ENCODE measurements at places on chromosomes 12 and 14.

DNA sequence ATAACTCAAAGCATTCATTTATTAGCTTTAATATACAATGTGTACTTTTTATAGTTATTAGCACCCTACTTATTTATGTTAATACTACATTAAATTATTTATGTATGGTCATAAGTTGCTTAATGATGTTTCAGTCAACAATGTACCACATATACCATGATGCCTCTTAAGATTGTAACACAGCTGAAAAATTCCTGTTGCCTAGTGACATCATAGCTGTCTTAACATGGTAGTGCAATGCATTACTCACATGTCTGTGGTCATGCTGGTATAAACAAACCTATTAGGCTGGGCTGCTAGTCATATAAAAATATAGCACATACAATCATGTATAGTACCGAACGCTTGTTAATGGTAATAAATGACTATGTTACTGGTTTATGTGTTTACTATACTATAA is 120.4 kb downstream of the ANO6 start:
- DNase-seq = peak; percentile 45

GRCh38 chr12:21940549-21941505 is at the start of gene ABCC9:
TSS of gene ABCC9 (minus strand) at chr12:21941426. CDS start at chr12:21936674, 4,752 bp downstream.
- DNase-seq = no peak

- no peak for DNase-seq
These were observed 44.2 kb downstream of the LGMN start for GRCh38 chr14:92704036-92704804.

- no peak for DNase-seq
These were observed 1.3 kb downstream of the KERA start for GRCh38 chr12:91056488-91056887.

DNA sequence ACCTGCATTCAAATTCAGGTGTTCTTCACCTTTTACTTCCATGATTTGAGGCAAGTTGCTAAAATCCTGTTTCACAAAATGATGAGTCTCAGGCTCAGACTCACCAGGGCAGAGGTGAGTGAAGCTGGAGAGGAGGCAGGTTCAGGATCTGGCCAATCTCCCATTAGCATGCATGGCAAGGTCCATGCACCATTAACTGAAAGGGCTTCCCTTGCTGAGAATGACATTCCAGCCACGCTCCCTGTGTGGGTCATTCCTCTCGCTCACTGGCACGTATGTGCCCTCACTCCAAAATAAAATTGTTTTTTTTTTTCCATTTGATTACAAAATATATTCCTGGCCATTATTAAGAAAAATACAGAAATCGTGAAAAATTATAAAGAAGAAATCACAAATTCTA is 257.6 kb downstream of the C12orf75 start:
- peak; percentile 35 for DNase-seq

- DNase-seq = no peak
These were observed 15.3 kb downstream of the GRIP1 start for GRCh38 chr12:66663611-66664010.

- no peak for DNase-seq
These were observed 52.1 kb downstream of the KDM5A start for GRCh38 chr12:337039-337438.

GRCh38 chr12:108964371-108965352 is 56.2 kb downstream of the SVOP start:
- DNase-seq = no peak

- DNase-seq = no peak
These were observed 229.2 kb downstream of the SPTSSA start for GRCh38 chr14:34232790-34233189.

GRCh38 chr14:100638211-100638855 is 51.1 kb upstream of the BEGAIN start:
- DNase-seq = no peak

DNA sequence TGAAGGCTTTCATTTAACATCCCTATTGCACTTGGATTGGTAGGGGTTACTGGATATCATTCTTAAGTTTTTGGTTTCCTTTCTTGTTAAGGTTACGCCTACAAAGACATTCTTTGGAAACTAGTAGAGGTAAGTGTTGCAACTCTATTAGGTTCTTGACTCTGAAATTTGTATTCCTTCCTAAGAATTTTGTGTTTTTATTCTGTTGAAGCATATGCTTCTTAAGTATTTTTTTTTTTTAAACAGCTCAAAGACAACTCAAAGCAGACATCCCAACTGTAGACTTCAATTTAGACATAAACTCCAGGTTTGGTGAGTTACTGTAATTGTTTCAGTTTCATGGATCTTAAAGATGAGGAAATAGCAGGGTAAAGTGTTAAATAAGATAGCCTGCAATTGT is 1.1 kb upstream of the RBMS2 start:
- DNase-seq = no peak

GRCh38 chr14:37230551-37231194 is 32.9 kb downstream of the MIPOL1 start:
- peak; percentile 70 for DNase-seq

- no peak for DNase-seq
These were observed 75.3 kb upstream of the ZDHHC17 start for GRCh38 chr12:76688631-76689030.

GRCh38 chr14:28774764-28775735 is 8.5 kb downstream of the FOXG1 start:
- DNase-seq = no peak

DNA sequence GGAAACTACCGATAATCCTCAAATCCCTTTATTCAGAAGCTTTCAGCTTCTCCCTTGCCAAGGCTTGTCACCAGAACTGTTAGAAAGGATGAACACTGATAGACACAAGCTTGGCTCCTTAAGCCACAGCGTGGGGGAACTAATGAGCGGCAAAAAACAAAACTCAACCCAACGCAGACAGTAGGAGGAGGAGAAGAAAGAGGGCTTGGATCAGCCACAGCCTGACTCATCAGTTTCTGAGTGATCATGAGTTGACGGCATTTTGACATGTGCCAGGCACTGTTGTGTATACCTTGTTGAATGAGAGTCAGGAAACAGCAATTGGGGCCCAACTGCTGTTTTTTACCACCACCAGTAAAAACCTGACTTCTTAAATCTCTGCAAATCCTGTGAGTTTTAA is 23.7 kb downstream of the PLXNC1 start:
- DNase-seq = no peak

DNA sequence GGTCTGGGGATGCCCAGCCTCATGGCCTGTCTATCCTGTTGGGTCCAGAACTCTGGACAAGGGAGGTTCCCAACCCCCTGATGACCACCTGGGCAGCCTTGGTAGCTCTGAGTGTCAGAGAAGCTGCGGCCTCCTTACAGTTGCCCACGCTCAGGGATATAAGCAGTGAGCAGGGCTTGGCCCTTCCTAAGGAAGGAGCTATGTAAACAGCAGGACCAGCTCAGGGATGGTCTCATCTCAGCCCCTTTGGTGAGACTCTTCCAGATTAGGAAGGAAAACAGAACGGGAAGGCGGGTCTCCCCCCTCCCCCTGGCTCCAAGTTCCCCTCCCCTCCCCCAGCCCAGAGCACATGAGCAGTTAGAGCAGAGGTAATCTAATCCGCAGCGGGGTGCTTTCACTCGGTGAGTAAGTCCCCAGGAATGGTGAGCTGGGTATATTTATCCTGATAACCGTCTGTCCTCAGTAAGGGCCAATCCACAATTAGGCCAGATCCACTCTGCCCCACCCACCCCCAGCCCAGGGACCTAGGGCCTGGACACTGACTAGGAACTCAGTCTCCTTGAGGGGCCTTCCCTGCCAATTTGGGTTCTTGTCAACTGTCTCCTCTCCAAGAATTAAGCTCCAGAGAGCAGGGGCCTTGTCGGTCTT is 29.5 kb upstream of the RPLP0 start:
- peak; percentile 81 for DNase-seq

DNA sequence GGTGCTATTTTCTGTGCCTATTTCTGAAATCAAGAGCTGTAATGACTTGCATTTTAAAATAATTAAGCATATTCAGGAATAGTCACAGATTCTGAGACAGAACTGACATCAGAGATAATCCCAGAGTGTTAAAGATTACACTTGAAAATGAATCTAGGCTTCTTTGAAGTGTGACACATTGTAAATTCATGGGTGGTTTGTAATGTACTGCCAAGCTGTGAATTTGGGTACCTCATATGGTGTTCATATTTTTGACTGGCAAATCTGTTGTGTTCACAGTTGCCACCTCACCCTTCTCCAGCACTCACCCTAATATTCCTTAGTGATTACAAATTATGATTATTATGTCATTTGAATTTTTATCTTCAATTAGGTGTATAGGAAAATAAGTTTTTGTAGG is 78.5 kb upstream of the CSRP2 start:
- no peak for DNase-seq

DNA sequence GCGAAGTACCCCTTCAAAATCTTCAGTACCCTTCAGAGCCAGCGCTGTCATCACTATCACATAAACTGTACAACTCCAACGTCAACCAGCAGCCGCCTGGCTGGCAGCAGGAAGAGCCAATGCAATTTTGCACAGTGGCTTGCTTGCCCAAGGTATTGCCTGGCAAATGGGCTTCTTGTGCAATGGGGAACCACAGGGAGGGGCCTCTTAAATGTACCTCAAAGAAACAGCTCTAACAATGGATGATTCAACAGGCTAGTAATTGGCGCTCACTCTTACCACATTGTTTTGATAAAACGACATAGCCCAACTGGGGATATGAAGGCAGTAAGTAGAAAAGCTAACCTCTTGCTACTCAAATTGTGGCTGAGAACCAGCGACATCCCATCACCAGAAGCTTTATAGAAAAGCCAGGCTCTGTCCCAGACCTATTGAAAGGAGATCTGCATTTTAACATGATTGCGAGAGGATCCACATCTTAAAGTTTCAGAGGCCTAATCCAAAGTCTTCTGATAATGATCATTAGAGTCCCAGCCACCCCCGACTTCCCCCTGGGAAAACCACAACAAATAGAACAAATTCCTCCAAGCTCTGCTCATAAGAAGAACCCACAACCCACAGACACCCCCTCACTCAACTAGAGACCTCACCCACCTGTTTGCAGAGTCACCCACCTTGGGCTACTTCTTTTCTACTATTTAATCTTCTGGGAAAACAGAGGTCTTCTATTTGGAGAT is 125.3 kb upstream of the HIF1A start:
- DNase-seq = peak; percentile 85

- DNase-seq = no peak
These were observed 6.1 kb upstream of the ASIC1 start for GRCh38 chr12:50051101-50051806.

DNA sequence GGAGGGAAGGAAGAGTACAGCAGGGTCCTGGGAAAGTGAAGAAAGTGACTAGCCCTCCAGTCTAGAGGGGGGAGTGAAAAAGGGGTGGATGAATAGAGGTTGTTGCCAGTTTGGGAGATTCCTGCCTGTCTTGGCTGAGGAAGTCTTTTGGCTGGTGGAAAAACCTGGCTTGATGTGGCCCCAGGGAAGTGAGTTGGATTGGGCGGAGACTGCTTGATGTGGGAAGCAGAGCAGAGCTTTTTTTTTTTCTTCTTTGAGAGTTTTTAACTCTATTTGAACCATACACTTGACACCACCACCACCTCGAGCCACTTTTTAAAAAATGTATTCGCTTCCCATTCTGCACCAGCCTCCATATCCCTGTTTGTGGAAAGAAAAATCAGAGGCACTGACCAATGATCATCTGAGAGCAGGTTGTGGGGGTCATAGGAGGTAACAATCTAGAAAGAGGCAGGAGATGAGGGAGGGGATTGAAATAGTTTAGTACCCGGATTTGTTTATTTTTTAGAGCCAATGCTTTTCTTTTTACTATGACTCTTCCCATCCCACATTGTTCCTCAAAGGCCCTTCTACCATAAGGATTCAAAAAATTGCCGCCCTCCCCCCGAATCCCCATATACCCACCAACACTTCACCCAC is 690 bp upstream of the DTX3 start:
- no peak for DNase-seq

- no peak for DNase-seq
These were observed 155.4 kb downstream of the AACS start for GRCh38 chr12:125220404-125221273.

DNA sequence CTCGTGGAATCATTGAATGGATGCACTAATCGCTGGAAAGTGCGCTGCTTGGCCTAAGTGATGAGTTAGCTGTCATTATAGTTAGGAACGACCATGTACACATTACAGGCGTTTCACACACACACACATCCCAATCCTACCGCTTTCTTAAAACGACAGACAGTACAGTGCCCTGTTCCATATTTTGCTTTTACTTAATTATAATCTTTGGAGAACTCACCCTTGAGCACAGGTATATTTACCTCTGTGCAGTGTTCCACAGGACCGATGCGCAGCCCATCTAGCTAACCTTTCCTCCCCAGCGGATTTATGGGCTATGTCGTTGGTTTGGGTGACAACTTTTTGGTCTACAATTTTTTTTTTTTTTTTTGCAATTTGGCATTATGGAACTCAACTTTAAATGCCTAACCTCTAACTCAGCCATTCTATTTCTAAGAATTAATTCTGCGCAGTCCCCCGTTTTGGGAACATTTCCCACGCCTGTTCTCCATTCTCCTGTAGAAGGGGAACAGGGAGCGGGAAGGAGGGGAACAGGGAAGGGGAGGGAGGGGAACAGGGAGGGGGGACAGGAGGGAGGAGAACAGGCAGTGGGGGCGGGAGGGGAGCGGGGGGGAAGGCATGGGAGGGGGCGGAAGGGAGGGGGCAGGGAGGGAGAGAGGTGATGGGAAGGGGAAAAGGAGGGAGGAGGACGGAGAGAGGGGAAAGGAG is 663 bp upstream of the ULK1 start:
- no peak for DNase-seq

GRCh38 chr12:6231359-6232268 is 31.4 kb downstream of the CD9 start:
- DNase-seq = no peak

- peak; percentile 26 for DNase-seq
These were observed 150.6 kb downstream of the ADCK1 start for GRCh38 chr14:77950371-77951063.

- DNase-seq = no peak
These were observed 124.8 kb downstream of the ZFP36L1 start for GRCh38 chr14:68668028-68668427.

- no peak for DNase-seq
These were observed 10.4 kb downstream of the HOXC5 start for GRCh38 chr12:54042970-54043853.

DNA sequence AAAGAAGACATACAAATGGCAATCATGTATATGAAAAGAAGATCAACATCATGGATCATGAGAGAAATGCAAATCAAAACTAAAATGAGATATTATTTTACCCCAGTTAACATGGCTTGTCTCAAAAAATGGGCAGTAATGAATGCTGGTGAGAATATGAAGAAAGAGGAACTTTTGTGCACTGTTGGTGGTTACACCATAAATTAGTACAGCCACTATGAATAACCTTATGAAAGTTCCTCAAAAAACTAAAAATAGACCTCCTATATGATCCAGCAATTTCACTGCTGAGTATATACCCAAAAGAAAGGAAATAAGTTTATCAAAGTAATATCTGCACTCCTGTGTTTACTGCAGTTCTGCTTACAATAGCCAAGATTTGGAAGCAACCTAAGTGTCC is 151.7 kb downstream of the PDZRN4 start:
- no peak for DNase-seq

GRCh38 chr12:55929306-55929791 is 1.6 kb upstream of the DGKA start:
- no peak for DNase-seq

GRCh38 chr14:94372021-94372605 is 16.3 kb downstream of the SERPINA1 start:
- DNase-seq = no peak
